ENCODE measurements at places on chromosomes 1 and 21.

- no peak for DNase-seq
Measured at GRCh38 chr1:221494670-221495069, 247.2 kb downstream of the DUSP10 start.

DNA sequence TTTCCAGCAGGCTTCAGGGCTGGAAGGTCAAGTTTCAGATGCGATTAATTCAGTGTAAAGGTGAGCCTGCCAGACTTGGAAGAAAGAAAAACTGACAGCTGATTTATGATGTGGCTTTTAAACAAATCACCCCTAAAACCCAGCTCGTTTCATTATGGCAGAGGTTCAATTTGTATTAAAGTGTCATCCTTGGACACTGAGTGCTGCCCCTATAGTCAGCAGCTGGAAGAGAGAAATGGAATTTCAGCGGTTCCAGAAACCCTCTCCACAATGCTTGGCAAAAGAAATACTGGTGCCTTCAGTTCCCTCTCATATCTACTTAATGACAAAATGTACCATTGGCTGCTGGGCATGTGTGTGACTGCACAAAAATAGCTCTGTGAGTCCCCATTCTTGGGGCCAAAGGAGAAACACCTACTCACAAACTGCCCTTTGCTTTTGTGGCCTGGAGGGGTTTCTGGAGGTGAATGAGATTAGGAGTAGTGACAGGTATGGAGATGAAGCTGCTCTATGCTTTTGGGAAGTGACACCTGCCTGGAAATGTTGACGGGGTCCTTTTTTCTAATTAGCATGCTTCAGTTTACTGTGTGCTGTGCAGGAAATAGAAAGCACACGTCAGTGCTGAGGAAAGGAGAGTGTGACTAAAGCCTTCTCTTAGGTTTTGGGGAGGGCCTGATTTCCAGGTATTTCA is 95.1 kb upstream of the TSPAN2 start:
- no peak for DNase-seq

DNA sequence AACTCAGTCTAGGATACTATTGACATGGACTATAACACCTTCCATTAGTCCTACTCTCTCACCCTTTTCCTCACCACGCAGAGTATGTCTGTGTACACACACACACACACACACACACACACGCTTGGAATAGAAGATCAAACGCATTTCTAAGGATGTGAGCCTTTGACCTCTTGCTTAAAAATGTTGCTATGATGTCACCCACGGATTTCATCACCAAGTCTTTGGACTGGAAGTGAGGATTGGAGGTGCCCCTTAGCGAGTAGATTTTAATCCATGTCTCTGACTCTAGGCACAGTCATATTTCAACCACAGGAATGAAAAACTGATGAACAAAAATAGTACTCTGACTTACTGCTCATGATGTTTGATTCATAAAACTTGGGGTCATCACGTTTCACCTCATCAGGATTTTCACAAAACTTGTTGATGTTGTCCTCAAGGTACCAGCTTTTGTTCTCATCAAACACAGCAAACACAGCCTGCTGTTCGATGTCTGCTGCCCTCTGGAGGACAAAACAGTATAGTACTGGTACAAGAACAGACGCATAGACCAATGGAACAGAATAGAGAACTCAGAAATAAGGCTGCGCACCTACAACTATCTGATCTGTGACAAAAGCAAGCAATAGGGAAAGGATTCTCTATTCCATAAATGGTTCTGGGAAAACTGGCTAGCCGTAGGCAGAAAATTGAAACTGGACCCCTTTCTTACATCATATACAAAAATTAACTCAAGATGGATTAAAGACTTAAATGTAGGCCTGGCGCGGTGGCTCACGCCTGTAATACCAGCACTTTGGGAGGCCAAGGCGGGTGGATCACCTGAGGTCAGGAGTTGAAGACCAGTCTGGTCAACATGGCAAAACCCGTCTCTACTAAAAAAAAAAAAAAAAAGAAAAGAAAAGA is 39.9 kb downstream of the F5 start:
- no peak for DNase-seq

DNA sequence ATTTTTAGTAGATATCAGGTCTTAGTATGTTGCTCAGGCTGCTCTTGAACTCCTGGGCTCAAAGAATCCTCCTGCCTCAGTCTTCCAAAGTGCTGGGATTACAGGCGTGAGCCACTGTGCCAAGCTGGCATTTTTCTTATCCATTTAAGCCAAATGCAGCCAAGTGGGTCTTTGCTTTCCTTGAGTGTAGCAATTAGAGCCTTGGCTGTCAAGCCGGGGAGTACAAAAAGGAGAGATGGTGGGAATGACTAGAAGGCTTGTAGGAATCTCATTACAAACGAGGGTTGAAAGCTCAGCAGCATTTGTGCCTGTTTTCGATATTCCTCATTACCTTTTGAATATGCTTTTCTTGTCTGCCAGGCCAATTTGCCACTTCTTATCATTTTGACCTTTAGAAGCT is 140.9 kb downstream of the DISC1 start:
- DNase-seq, result no peak

GRCh38 chr1:87979079-87979478 is 650.4 kb downstream of the LMO4 start:
- DNase-seq, result no peak

- no peak for DNase-seq
Measured at GRCh38 chr1:218743861-218744505, 398.8 kb downstream of the TGFB2 start.

- no peak for DNase-seq
Measured at GRCh38 chr1:118486199-118486598, 301.2 kb upstream of the SPAG17 start.

Data from activated naive CD4-positive, alpha-beta T cell (primary cell).